CD8-positive, alpha-beta memory T cell (primary cell): ENCODE measurements at places on chromosomes 5 and 9. TPM values are rescaled to one million over a fixed set of nuclear protein-coding genes. Genes with fewer than 3 reads are reported as not detected.

DNA sequence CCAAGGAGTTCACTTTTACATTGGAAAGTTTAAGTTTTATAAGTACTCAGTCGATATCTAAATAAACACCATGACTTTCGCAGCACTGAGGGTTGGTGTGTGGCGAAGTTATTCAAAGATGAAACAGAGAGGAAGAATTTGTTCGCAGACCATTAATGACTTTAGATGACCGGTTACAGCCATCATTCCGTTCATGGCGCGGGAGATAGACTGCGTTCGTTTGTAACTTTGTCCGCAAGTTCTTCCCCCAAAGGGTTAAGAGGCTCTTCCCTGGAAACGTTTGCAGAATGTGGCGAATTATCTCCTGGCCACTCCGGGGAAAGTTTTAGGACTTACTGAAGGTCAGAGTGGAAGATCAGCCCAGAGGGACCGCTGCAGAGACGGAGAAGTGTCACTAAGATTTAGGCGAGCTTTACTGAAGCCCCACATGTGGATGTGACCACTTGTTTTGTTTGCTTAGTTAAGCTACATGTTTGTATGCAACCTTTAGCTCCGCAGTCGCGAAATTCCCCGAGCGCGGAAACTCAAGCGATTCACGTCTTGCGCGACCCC lies 2.2 kb upstream of the FOXD1 start:
- H3K4me1 ChIP-seq, result peaks cover 16% of the 10 kb centered on the region

GRCh38 chr5:50791813-50792212 lies 125.4 kb downstream of the PARP8 start:
- DNase-seq, result no peak
- H3K36me3 ChIP-seq, result peaks cover 43% of the 10 kb centered on the region
- H3K27me3 ChIP-seq, result no peaks in the 10 kb centered on the region
- H3K4me3 ChIP-seq, result no peak overlapping the region
- H3K4me1 ChIP-seq, result no peaks in the 10 kb centered on the region
- no peak overlapping the region for H3K27ac ChIP-seq

GRCh38 chr9:116060631-116061030 lies 93.0 kb upstream of the PAPPA start:
- no peaks in the 10 kb centered on the region for H3K36me3 ChIP-seq
- DNase-seq, result no peak
- no peak overlapping the region for H3K27ac ChIP-seq
- H3K27me3 ChIP-seq, result no peaks in the 10 kb centered on the region
- no peaks in the 10 kb centered on the region for H3K4me1 ChIP-seq

GABBR2 gene
- total RNA-seq, result not detected

GRCh38 chr5:172336264-172336663 lies 52.7 kb upstream of the UBTD2 start:
- H3K4me1 ChIP-seq, result no peaks in the 10 kb centered on the region
- H3K36me3 ChIP-seq, result no peaks in the 10 kb centered on the region
- no peaks in the 10 kb centered on the region for H3K27me3 ChIP-seq
- no peak overlapping the region for H3K4me3 ChIP-seq
- H3K27ac ChIP-seq, result no peak overlapping the region
- DNase-seq, result no peak

TTC39B gene
- total RNA-seq, result 11.3 TPM

GRCh38 chr9:74674077-74674476 lies 176.9 kb downstream of the RORB start:
- H3K4me3 ChIP-seq, result no peak overlapping the region
- no peaks in the 10 kb centered on the region for H3K36me3 ChIP-seq
- no peak for DNase-seq
- no peaks in the 10 kb centered on the region for H3K27me3 ChIP-seq
- no peak overlapping the region for H3K27ac ChIP-seq

DNA sequence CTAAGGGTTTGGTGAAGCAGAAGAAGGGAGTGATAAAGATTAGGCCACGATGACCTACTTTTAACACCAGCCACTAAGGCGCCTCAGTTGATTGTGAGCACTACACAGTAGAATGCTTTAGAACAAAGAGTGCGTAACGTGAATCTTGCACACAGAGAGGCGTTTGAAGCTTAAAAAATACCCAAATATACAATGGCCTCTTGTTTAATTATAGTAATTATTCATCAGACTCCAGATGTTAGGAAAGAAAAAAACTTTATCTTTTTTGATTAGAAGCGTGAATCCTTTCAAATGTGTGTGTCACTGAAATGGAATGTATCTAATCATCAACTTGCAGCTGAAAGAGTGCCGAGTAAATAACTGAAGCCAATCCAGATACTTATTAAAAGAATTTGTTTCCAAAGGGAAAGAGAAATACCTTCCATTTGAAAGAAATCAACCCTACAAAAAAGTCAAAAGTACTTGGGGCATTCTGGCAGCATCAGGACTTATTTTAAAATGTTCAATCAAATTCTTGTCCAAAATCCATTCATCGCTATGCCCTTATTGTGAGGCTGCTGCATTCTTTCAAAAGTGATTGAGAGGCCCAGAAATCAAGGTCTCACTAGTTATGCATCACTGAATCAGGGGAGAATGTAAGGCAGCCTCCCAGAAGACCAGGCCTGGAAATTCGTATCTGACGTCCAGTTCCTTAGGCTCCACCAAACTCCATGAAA lies 337.5 kb downstream of the ZNF608 start:
- H3K27me3 ChIP-seq, result no peaks in the 10 kb centered on the region
- no peaks in the 10 kb centered on the region for H3K36me3 ChIP-seq
- no peaks in the 10 kb centered on the region for H3K4me1 ChIP-seq
- no peak overlapping the region for H3K27ac ChIP-seq

GRCh38 chr5:141757402-141757801 lies 75.4 kb upstream of the ARAP3 start:
- H3K27ac ChIP-seq, result no peak overlapping the region
- no peaks in the 10 kb centered on the region for H3K4me1 ChIP-seq
- peaks cover 35% of the 10 kb centered on the region for H3K27me3 ChIP-seq
- no peak overlapping the region for H3K4me3 ChIP-seq
- H3K36me3 ChIP-seq, result no peaks in the 10 kb centered on the region

DNA sequence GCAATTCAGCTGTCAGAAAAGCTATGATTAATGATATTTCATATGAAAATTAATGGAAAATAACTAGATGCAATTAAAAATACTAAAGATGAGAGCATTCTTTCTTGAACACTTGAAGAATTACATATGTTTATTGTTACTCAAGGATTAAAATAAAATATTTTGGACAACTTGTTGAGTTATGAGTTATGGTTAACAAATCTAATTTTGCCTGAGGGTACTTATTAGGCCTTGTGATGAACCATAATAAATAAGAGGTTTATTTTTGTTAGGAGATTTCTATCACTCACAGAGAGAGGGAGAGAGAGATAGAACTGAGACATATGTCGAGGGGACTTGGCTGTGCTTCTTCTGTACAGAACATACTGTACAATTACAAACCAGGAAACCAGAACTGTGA lies 183.7 kb downstream of the ISL1 start:
- H3K27me3 ChIP-seq, result no peaks in the 10 kb centered on the region
- no peak overlapping the region for H3K4me3 ChIP-seq
- no peaks in the 10 kb centered on the region for H3K36me3 ChIP-seq

SLC27A6 gene
- total RNA-seq, result not detected

- H3K4me3 ChIP-seq, result no peak overlapping the region
- H3K27ac ChIP-seq, result no peak overlapping the region
- no peaks in the 10 kb centered on the region for H3K4me1 ChIP-seq
- no peaks in the 10 kb centered on the region for H3K36me3 ChIP-seq
- DNase-seq, result no peak
- no peaks in the 10 kb centered on the region for H3K27me3 ChIP-seq
Measured at GRCh38 chr5:3310541-3311261, 284.9 kb upstream of the IRX1 start.

SLC25A48 gene
- total RNA-seq, result not detected

DNA sequence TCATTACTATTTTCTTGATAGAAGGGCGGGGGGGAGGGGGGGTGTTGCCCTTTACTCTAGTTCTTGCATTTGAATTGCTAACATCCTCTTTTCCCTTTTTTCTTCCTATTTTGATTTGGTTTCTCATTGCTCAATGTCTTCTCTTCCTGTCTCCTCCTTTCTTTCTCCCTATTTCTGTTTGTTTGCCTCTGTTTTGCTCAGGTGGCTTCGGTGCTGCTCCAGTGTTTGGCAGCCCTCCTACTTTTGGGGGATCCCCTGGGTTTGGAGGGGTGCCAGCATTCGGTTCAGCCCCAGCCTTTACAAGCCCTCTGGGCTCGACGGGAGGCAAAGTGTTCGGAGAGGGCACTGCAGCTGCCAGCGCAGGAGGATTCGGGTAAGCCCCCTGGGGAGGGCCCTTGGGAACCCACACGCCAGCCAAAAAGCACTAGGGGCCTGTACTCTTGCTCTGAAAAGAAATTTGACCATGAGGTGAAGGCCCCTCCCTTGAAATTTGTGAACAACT lies 48.3 kb downstream of the FAM78A start:
- no peak for DNase-seq
- no peaks in the 10 kb centered on the region for H3K4me1 ChIP-seq
- H3K27me3 ChIP-seq, result no peaks in the 10 kb centered on the region
- H3K4me3 ChIP-seq, result no peak overlapping the region
- H3K36me3 ChIP-seq, result peaks cover 17% of the 10 kb centered on the region

PCDHGB3 gene
- total RNA-seq, result 0.18 TPM

DNA sequence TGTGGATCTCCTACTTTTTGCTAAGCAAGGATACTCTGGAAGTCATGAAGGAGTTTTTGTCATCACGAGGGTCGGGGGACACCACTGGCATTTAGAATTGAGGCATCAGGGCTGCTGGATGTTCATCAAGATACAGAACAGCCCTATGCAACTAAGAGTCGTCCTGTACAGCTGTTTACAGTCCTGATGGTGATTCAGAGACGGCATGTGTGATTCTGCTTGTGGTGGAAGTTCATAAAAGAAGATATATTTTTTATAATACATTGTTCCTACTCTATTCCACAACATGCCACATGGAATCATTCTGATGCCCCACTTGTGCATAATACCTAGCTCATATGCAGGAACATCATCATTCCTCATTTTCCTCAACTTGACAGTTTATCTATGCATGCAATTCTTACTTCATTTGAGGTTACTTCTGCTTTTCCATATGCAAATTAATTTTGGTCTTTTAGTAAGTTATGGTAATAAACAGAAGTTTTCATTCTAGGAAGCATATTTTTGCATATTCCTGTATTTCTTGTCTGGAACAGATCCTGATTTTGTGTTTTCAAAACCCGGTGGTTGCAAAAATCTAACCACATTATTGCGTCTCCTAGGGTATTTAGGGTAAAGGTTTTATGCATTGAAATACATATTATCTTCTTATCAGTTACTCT lies 155.2 kb downstream of the ARHGEF28 start:
- no peak overlapping the region for H3K27ac ChIP-seq
- no peak overlapping the region for H3K4me3 ChIP-seq
- no peaks in the 10 kb centered on the region for H3K27me3 ChIP-seq

OR1Q1 gene
- total RNA-seq, result not detected

- no peak overlapping the region for H3K27ac ChIP-seq
- no peaks in the 10 kb centered on the region for H3K4me1 ChIP-seq
- H3K4me3 ChIP-seq, result no peak overlapping the region
- peaks cover 4% of the 10 kb centered on the region for H3K27me3 ChIP-seq
- H3K36me3 ChIP-seq, result no peaks in the 10 kb centered on the region
Measured at GRCh38 chr9:134600371-134600770, 41.2 kb upstream of the COL5A1 start.

DNA sequence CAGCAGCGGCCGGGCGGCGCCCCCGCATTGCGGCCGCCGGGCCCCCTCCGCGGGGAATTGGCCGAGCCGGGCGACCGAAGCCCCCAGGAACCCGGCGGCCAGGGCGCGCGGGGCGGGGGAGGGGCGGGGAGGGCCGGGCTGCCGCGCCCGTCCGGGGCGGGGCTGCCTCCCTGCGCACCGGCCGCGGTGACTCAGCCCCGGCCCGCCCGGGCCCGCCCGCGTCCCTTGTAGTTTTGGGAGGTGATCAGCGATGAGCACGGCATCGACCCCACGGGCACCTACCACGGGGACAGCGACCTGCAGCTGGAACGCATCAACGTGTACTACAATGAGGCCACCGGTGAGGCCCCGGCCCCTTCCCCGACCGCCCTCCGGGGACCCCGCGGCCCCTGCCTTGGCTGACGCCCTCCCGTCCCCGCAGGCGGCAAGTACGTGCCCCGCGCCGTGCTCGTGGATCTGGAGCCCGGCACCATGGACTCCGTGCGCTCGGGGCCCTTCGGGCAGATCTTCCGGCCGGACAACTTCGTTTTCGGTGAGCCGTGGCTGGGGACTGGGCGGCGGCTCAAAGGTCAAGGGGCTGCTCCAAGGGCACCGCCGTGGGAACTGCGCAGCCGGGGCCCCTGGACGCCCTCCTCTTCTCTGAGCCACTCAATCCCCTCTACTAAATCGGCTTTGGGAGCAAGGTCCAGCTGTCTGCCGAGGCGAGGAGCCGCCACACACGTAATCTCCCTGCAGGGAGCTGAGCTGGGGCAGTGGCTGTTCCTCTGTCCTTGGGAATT lies 592 bp downstream of the TUBB4B start:
- peak overlapping the region; percentile 46 for H3K4me3 ChIP-seq
- H3K27me3 ChIP-seq, result no peaks in the 10 kb centered on the region
- DNase-seq, result peak; percentile 82
- H3K27ac ChIP-seq, result peak overlapping the region; percentile 72

DNA sequence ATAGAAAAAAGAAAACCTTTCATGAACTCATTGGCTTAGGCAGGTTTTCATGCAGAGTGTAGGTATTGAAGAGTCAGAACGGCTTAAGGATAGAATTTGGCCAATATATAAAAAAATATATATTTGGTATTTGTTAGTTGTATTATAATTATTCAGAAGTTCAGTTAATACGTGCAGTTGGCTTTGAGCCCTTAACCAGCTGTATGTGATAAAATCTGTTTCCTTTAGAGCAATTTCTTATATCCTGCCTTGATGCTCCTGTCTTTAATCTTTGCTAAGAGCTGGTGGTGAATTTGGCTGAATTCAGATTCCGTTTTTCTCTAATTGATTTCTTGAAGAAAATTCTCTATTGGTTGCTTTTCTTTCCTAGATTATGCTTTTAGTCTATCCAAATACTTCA lies 3.7 kb downstream of the ANXA1 start:
- H3K27me3 ChIP-seq, result no peaks in the 10 kb centered on the region
- peak overlapping the region; percentile 79 for H3K4me3 ChIP-seq
- H3K27ac ChIP-seq, result peak overlapping the region; percentile 93
- DNase-seq, result no peak
- peaks cover 62% of the 10 kb centered on the region for H3K4me1 ChIP-seq

DNA sequence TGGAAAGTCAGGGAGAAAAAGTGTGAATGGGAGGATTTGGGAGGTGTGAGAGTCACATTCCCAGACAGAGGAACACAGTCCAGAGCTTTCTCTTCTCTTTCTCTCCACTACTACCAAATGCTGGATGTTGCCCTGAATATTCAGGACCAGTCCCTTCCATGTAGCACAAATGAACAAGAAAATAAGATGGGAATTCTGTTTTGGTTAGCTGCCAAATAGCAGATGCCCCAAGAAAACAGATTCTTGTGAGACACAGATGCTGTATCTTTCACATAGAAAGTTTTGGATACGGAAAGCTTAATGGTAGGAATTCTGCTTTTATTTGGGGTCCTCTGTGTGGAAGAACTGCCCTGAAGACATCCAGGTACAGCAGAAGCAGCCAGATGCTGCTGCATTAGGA lies 37.8 kb downstream of the PRLR start:
- no peak overlapping the region for H3K4me3 ChIP-seq
- DNase-seq, result no peak
- no peaks in the 10 kb centered on the region for H3K4me1 ChIP-seq
- H3K36me3 ChIP-seq, result no peaks in the 10 kb centered on the region
- H3K27ac ChIP-seq, result no peak overlapping the region

- H3K4me3 ChIP-seq, result no peak overlapping the region
- no peak overlapping the region for H3K27ac ChIP-seq
- no peaks in the 10 kb centered on the region for H3K27me3 ChIP-seq
- no peaks in the 10 kb centered on the region for H3K36me3 ChIP-seq
Measured at GRCh38 chr9:82513242-82513751, 524.7 kb downstream of the SPATA31D1 start.
